ENCODE measurements at places on chromosomes 1 and 21.

GRCh38 chr1:193070942-193071341, 11.5 kb downstream of the RO60 start:
- DNase-seq: no peak

GRCh38 chr1:211352985-211353515, 26.4 kb downstream of the TRAF5 start:
- no peak for DNase-seq

DNA sequence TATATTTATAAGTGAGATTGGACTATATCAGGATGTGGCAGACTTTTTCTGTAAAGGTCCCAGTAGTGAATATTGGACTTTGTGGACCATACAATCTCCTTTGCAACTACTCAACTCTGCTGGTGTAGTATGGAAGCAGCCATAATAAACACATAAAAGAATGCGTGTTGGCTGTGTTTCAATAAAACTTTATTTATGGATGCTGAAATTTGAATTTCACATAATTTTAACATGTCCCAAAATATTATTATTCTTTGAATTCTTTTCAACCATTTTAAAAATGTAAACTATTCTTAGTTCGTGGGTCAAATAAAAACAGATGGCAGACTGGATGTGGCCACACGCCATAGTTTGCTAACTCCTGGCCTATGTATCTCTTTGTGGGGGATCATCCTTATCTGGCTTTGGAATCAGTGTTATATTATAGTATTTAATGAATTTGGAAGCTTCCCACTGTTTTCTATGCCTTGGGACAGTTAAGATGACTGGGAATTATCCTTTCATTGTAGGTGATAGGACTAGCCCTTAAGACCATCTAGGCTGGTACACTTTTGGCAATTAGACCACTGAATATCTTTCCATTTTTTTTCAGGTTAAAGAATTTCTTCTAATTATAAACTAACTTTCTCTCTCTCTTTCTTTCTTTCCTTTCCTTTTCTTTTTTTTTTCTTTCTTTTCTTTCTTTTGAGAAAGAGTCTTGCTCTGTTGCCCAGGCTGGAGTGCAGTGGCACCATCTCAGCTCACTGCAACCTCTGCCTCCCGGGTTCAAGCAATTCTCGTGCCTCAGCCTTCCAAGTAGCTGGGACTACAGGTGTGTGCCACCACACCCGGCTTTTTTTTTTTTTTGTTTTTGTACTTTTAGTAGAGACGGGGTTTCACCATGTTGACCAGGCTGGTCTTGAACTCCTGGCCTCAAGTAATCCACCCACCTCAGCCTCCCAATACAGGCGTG, 14.9 kb upstream of the SLAMF6 start:
- no peak for DNase-seq

DNA sequence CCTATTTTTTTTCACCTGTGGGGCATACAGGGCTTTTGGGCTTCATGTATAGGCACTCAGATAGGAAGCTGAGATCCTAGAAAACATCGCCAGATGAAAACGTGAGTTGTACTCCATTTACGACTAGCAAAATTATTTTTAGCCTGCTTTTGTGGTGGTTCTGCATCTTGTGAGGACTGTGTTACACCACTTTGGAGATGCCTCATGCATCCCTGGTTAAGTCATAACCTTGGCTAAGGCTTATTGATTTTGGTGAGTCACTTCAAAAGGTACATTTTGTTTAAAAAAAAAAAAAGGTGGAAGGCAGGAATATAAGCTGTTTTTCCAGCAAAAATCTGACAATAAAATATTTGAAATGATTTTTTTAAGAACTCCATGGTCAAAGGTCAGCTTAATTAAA, 101.8 kb upstream of the OLFM3 start:
- no peak for DNase-seq

DNA sequence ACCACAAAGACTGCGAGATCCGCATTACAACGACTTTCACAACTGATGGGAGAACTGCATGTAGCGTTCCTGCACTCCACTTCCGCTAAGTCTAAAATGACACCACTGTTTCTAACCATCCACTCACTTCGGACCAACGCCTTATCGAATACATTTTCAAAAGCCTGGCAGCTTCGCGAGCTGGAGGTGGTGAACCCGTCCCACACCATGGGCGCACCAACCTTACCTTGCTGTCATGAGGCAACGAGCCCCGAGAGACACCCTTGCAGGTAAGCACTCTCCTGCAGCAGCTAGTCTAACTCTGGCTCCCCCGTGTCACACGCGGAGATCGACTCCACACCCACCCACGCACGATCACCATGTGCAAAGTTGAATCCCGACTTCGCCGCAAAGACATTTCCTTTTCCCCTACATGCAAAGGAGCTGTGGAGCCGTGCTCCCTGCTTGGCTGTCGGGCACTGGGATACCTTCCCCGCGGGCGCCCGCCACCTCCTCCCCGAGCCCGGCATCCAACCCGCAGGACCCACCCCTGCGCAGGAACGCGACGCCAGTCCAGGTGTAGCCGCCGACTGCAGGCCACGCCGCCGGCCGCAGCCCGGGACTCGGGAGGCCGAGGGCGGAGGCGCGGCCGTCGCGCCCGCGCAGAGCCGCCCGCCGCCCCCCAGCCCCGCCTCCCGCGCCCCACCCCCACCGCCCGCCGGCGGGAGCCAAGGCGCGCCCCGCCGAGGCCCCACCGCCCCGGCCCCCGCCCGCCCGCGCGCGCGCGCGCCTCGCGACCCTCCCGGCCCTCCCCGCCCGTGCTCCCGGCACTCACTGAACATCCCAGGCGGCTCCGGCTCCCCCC, 629 bp downstream of the TAF5L start:
- peak; percentile 33 for DNase-seq

DNA sequence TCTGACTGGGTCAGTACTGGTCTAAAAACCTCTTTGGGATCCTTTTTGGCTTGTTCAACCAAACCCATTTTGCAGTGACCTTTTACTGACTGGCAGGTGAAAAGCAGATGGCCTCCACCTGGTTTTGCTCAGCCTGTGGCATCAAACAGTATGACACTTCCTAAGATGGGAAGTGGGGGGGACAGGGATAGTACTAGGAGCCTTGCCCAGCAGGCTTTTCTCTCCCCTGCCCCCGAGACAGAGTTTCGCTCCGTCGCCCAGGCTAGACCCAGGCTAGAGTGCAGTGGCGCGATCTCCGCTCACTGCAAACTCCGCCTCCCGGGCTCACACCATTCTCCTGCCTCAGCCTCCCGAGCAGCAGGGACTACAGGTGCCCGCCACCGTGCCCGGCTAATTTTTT, 18.3 kb downstream of the INTS3 start:
- no peak for DNase-seq

- no peak for DNase-seq
These were observed 3.9 kb downstream of the COL18A1 start for GRCh38 chr21:45408801-45409261.

GRCh38 chr1:94514095-94514727, 27.3 kb downstream of the F3 start:
- no peak for DNase-seq

DNA sequence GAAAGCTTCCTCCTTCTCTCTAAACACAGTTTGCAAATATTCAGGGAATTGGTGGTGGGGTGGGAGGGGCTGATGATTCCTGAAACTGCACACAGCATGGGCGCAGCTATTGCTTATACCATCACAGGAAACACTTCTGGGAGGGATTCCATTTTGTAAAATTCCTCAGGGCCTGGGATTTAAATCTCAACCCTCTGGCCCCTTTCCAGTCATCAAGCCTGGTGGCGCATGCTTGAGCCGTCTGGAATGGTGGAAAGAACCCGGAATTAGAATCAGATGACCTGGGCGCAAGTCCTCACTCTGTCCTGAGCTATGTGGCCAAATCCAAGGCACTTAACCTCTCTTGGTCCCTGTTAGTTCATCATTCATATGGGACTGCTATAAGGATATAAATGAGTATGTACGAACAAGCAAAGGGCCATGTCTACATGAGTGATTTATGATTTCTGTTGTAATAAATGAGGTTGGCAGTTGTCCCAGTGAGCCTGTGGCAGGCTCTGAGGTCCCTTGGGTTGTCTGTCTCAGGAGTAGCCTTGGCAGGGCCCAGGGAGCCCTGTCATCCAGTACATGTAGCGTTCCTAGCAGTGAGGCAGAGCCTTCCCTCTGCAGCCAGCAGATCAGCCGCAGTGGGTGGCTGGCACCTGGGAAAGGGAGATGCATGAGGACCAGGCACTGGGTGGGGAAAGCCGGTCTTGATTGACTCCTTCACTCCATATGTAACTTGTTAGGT, 72.0 kb downstream of the MAN1C1 start:
- no peak for DNase-seq

Measured in GF-D8 (cell line).